MCF 10A (cell line): ENCODE measurements at places on chromosomes 6 and 20. TPM values are rescaled to one million over a fixed set of nuclear protein-coding genes. Genes with fewer than 3 reads are reported as not detected.

ECHDC1 gene
- 60.4 and 70.7 TPM in 2 replicates for total RNA-seq

MARCKS gene
- 39.3 and 59.9 TPM in 2 replicates for total RNA-seq

ARMH2 gene
- total RNA-seq = not detected in 2 replicates

DNMT3B gene
- 1.3 and 2.0 TPM in 2 replicates for total RNA-seq

FBXO9 gene
- 54.4 and 63.6 TPM in 2 replicates for total RNA-seq

HUS1B gene
- total RNA-seq = 0.61 and 0.72 TPM in 2 replicates

KCNK15 gene
- 0.93 and 1.4 TPM in 2 replicates for total RNA-seq

GRM1 gene
- not detected in 2 replicates for total RNA-seq

COL9A3 gene
- not detected in 2 replicates for total RNA-seq

LPIN3 gene
- total RNA-seq = 16.5 and 18.9 TPM in 2 replicates

ANGPT4 gene
- not detected in 2 replicates for total RNA-seq

GRIK2 gene
- 0.89 and 2.5 TPM in 2 replicates for total RNA-seq

ULBP1 gene
- not detected in 2 replicates for total RNA-seq

GRM4 gene
- total RNA-seq = not detected in 2 replicates

PEX7 gene
- total RNA-seq = 6.0 and 8.2 TPM in 2 replicates

TMEM244 gene
- total RNA-seq = not detected in 2 replicates

MYB gene
- total RNA-seq = not detected in 2 replicates

SLC24A3 gene
- total RNA-seq = not detected in 2 replicates

PRIM2 gene
- 8.6 and 9.7 TPM in 2 replicates for total RNA-seq

TMEM200A gene
- not detected in 2 replicates for total RNA-seq

PDYN gene
- not detected in 2 replicates for total RNA-seq

EPB41L1 gene
- 6.7 and 10.1 TPM in 2 replicates for total RNA-seq

PGM3 gene
- total RNA-seq = 117 and 150 TPM in 2 replicates

PAX1 gene
- not detected in 2 replicates for total RNA-seq

ITPA gene
- total RNA-seq = 69.4 and 97.1 TPM in 2 replicates

RSPO3 gene
- total RNA-seq = not detected in 2 replicates
